ENCODE measurements at places on chromosomes 4 and X. TPM values are rescaled to one million over a fixed set of nuclear protein-coding genes. Genes with fewer than 3 reads are reported as not detected.
A peak's percentile ranks its signal among the peaks of the same experiment; 100 is the strongest.

CLIC2 gene
- 0.80 TPM for total RNA-seq

- no peak overlapping the region for H3K4me3 ChIP-seq
- H3K27ac ChIP-seq, result no peak overlapping the region
- H3K36me3 ChIP-seq, result no peaks in the 10 kb centered on the region
- H3K27me3 ChIP-seq, result no peaks in the 10 kb centered on the region
Measured at GRCh38 chrX:112266136-112266535, 183.6 kb upstream of the TRPC5 start.

DNA sequence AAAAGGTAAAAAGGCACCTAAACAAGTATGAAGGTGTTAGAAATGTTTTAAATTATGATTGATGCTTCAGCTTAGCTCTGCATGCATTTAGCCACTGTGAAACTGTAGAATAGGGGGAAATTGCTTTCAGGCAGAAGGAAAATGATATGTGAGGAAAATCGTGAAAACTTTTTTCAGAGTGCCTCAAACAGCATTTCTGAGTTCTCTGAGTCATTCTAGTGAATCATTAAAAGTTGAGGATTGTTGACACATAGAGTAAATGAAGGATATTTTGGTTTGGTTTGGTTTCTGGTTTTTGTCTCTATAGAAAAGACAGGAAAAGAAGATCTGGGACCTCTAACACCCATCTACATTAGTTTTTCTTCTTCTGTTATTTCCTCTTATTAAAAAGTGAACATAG lies 332.5 kb upstream of the TRAM1L1 start:
- H3K36me3 ChIP-seq, result no peaks in the 10 kb centered on the region
- no peak overlapping the region for H3K4me3 ChIP-seq
- H3K27me3 ChIP-seq, result no peaks in the 10 kb centered on the region
- no peak overlapping the region for H3K27ac ChIP-seq
- H3K4me1 ChIP-seq, result no peaks in the 10 kb centered on the region

XPNPEP2 gene
- total RNA-seq, result not detected

DNA sequence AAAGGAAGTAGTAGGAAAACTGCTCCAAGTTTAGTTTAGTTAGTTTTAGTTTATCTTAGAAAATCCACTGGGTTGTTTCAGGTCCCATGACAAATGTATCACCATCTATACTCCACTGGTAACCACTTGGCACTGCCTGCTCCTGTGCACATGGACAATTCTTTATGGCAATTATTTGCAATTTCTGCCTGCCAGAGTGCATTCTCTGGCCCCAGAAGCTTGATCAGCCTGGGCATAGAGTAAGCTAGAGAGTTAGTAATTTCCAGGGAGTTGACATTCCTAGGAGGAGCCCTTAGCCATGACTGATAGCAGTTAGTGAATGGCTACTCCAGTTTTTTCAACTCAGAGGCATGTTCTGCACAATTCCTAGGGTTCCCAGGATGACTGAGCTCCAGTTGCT lies 203.2 kb upstream of the FGF13 start:
- H3K4me3 ChIP-seq, result no peak overlapping the region
- no peak overlapping the region for H3K27ac ChIP-seq
- H3K36me3 ChIP-seq, result no peaks in the 10 kb centered on the region

DNA sequence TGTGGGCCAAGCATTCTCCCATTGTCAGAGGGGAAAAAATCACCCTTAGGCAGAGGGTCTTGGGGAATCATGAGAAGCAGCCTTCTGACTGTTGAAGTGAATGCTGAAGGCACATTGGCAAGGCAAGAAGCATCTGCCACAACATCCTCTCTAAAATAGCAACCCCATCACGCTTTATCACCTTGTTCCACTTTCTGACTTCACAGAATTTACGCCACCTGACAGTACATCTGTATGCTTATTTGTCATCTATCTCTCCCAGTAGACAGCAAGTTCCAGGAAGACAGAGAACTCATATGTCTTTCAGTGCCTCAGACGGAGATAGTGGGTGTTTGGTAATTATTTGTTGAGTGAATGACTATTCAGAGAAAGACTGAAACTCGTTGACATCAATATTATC lies 68.4 kb upstream of the SCML1 start:
- no peak overlapping the region for H3K27ac ChIP-seq
- no peaks in the 10 kb centered on the region for H3K36me3 ChIP-seq
- DNase-seq, result no peak
- no peaks in the 10 kb centered on the region for H3K27me3 ChIP-seq

DNA sequence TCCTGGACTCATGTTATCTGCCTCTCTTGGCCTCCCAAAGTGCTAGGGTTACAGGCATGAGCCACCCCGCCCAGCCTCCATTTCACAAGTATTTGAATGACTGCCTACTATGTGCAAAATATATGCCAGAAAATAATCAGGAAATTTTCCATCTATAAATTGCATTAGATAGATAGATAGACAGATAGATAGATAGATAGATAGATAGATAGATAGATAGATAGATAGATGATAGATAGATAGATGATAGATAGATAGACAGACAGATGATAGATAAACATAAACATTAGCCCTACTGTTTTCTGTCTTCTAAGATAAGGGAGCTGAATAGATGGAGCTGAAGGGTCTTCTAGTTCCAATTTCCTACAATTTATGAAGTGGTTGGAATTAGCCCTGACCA lies 87.4 kb upstream of the TRIM2 start:
- peak overlapping the region; percentile 34 for H3K27ac ChIP-seq
- H3K27me3 ChIP-seq, result no peaks in the 10 kb centered on the region
- no peak overlapping the region for H3K4me3 ChIP-seq

DNA sequence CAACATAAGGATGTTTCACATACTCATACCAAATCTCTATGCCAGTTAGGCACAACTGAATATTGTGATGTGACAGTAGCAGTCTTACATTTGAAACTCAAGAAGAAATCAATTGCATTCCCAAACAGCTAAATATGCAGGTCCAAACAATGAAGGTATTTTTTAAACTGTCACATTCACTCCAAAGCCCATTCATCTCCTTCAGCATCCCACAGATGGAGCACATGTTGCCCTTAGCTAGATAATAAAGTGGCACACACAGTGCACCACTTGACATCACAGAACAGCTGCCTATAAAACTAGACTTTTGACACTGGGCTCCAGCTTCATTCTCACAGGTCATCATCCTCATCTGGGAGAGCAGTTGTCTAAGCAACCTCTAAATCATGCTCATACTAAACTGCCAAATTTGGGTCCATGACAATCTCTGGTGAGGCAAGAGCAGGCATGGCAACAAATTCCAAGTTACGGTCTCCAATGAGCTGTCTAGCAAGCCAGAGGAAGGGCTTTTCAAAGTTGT lies 26.2 kb upstream of the ARHGEF6 start:
- no peaks in the 10 kb centered on the region for H3K4me1 ChIP-seq
- no peak overlapping the region for H3K27ac ChIP-seq
- no peak overlapping the region for H3K4me3 ChIP-seq
- no peaks in the 10 kb centered on the region for H3K36me3 ChIP-seq
- H3K27me3 ChIP-seq, result no peaks in the 10 kb centered on the region
- no peak for DNase-seq

DNA sequence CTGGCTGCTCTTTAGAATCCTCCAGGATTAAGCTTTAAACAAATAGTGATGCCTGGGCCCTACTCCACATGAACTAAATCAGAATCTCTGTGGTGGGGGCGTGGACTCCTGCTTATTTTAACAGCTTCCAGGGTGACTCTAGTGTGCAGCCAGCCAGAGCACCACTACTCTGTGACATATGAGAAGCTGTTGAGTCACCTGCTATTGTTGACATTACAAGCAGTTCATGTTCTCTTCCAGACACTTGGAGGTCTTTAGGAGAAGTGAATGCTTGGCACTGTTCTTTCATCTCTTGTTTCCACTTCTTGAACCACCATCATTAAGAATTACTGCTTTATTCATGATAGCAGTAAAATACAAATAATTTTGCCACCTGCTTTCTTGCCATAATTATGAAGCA lies 426 bp upstream of the C4orf51 start:
- no peaks in the 10 kb centered on the region for H3K27me3 ChIP-seq
- no peaks in the 10 kb centered on the region for H3K36me3 ChIP-seq
- no peak overlapping the region for H3K4me3 ChIP-seq
- no peaks in the 10 kb centered on the region for H3K4me1 ChIP-seq
- no peak overlapping the region for H3K27ac ChIP-seq

- peak within 1 kb of the TSS; percentile 83 for H3K27ac ChIP-seq
- H3K4me1 ChIP-seq, result peaks cover 43% of the 10 kb centered on the region
- DNase-seq, result no peak
- peak within 1 kb of the TSS; percentile 81 for H3K4me3 ChIP-seq
Measured at GRCh38 chrX:154804957-154805695, at the start of gene MPP1. TSS of gene MPP1 (minus strand) at chrX:154805485. CDS start at chrX:154805373, 112 bp downstream.

DNA sequence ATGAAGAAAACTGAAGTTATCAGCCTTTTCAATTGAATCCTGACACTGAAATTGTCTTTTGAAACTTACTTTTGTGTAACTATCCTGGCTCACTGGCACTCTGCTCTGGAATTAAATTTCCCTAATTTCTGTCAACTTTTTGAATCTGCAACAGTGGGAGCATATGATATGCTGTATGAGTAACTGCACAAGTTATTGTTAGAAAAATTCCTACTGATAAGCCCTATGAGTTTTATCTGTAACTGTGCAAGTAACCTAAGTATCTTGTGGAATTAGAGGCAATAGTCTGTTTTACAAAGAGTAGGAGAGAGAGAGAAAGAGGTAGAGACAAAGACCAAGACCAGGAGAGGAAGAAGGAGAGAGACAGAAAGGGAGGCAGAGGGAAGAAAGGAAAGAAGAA lies 9.2 kb upstream of the HPGD start:
- H3K36me3 ChIP-seq, result no peaks in the 10 kb centered on the region
- no peak for DNase-seq
- H3K27ac ChIP-seq, result no peak overlapping the region
- no peaks in the 10 kb centered on the region for H3K4me1 ChIP-seq
- no peaks in the 10 kb centered on the region for H3K27me3 ChIP-seq

DNA sequence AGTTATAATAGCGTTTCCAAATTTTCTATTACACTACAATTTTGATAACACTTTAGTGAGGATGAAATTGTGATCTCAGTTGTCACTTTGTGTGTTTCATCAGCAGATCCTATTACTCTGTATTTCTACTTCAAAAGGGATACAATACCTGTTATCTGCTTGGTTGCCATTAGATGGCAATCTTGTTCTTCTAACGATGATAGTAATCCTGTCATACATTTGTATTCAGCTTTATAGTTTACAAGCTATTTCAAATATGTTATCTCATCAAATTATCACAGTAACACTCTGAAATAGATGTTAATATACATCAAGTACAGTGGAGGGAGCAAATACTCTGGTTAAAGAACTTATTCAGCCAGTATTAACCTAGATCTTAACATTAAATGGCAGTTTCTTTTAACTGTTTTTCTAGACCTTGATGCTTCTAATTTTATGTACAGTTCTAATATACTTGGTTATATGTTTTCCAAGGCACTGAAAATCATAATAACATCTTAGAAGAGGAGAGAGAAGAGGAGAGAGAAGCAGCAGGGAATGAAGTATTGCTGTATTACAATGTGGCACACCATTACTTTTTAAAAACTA lies 292.0 kb downstream of the CCSER1 start:
- no peak overlapping the region for H3K27ac ChIP-seq
- H3K36me3 ChIP-seq, result no peaks in the 10 kb centered on the region
- no peak overlapping the region for H3K4me3 ChIP-seq
- no peaks in the 10 kb centered on the region for H3K27me3 ChIP-seq
- no peak for DNase-seq
- H3K4me1 ChIP-seq, result no peaks in the 10 kb centered on the region

- no peaks in the 10 kb centered on the region for H3K27me3 ChIP-seq
- H3K4me1 ChIP-seq, result no peaks in the 10 kb centered on the region
- H3K4me3 ChIP-seq, result no peak overlapping the region
- no peak for DNase-seq
- H3K27ac ChIP-seq, result no peak overlapping the region
Measured at GRCh38 chrX:149987613-149988012, 49.3 kb upstream of the EOLA2 start.

NRK gene
- total RNA-seq, result 0.03 TPM

- H3K4me3 ChIP-seq, result no peak overlapping the region
- no peak overlapping the region for H3K27ac ChIP-seq
- no peak for DNase-seq
- H3K4me1 ChIP-seq, result no peaks in the 10 kb centered on the region
Measured at GRCh38 chr4:161696944-161697343, 466.9 kb downstream of the FSTL5 start.

- H3K27ac ChIP-seq, result no peak overlapping the region
- no peaks in the 10 kb centered on the region for H3K4me1 ChIP-seq
- no peak overlapping the region for H3K4me3 ChIP-seq
- no peaks in the 10 kb centered on the region for H3K27me3 ChIP-seq
Measured at GRCh38 chr4:114304567-114304966, 294.0 kb upstream of the UGT8 start.

- no peak for DNase-seq
- H3K4me1 ChIP-seq, result no peaks in the 10 kb centered on the region
- no peaks in the 10 kb centered on the region for H3K36me3 ChIP-seq
- H3K4me3 ChIP-seq, result no peak overlapping the region
- no peak overlapping the region for H3K27ac ChIP-seq
Measured at GRCh38 chr4:999882-1000425, 6.8 kb upstream of the SLC26A1 start.

Measured in Panc1 (cell line).